Activated T-cell treated with anti-CD3 and anti-CD28 coated beads, Interleukin-2, amount 50 U/mL, for 72 hours (primary cell): ENCODE measurements at places on chromosomes 12 and 14. TPM values are rescaled to one million over a fixed set of nuclear protein-coding genes. Genes with fewer than 3 reads are reported as not detected.

DNA sequence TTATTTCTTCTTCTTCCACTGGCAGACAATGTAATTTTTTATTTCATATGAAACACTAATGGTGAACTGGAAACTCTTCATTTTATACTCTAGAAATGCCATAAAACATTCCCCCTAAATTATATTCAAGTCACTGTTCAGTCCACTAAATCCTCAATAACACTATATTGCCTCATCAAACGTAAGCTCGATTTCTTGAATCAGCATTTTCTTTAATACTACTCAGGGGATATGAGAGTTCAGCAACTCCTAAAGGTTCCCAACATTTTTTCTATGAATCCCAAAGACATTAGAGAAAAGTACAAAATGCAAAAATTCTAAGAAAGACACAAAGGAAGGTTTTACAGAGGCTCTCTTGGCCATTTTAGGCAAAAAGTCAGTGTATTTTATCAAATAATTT is 59.3 kb downstream of the PRICKLE1 start:
- no peak for DNase-seq
- no peaks in the 10 kb centered on the region for H3K36me3 ChIP-seq
- no peak overlapping the region for H3K27ac ChIP-seq
- no peak overlapping the region for H3K4me3 ChIP-seq
- peaks cover 12% of the 10 kb centered on the region for H3K27me3 ChIP-seq
- no peaks in the 10 kb centered on the region for H3K4me1 ChIP-seq

Gene PTPRB
- not detected for total RNA-seq

Gene SLC5A8
- not detected for total RNA-seq

- no peak overlapping the region for H3K4me3 ChIP-seq
- no peaks in the 10 kb centered on the region for H3K36me3 ChIP-seq
- no peak for DNase-seq
- H3K4me1 ChIP-seq, result no peaks in the 10 kb centered on the region
- H3K27me3 ChIP-seq, result no peaks in the 10 kb centered on the region
Observed at GRCh38 chr12:85782711-85783110, 53.5 kb downstream of the RASSF9 start.

- H3K4me3 ChIP-seq, result no peak overlapping the region
- peaks cover 21% of the 10 kb centered on the region for H3K4me1 ChIP-seq
- peaks cover 40% of the 10 kb centered on the region for H3K36me3 ChIP-seq
- DNase-seq, result no peak
Observed at GRCh38 chr12:71607494-71608330, 55.9 kb downstream of the ZFC3H1 start.

DNA sequence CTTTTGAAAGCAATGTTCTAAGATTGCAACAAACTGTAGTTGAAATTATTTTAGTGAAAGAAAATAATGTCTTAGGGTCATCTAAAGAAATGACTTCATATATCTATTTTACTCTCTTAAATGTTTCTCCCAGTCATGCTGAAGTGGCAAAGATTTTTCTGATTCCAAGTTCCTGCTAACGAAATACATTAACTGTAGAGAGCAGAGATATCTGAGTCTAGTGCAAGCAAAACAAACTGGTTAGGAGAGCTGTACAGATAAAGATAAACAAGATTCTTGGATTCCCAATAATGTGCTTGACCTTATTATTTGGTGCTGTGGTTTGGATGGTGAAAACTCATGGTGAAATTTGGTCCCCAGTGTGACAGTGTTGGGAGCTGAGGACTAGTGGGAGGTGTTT is 199.9 kb upstream of the PWP1 start:
- H3K27ac ChIP-seq, result no peak overlapping the region
- H3K36me3 ChIP-seq, result no peaks in the 10 kb centered on the region
- peaks cover 33% of the 10 kb centered on the region for H3K4me1 ChIP-seq
- no peak for DNase-seq
- no peak overlapping the region for H3K4me3 ChIP-seq

- H3K27ac ChIP-seq, result no peak overlapping the region
- no peak overlapping the region for H3K4me3 ChIP-seq
- H3K36me3 ChIP-seq, result no peaks in the 10 kb centered on the region
- peak; percentile 2 for DNase-seq
Observed at GRCh38 chr12:77049767-77050353, 15.5 kb downstream of the E2F7 start.

DNA sequence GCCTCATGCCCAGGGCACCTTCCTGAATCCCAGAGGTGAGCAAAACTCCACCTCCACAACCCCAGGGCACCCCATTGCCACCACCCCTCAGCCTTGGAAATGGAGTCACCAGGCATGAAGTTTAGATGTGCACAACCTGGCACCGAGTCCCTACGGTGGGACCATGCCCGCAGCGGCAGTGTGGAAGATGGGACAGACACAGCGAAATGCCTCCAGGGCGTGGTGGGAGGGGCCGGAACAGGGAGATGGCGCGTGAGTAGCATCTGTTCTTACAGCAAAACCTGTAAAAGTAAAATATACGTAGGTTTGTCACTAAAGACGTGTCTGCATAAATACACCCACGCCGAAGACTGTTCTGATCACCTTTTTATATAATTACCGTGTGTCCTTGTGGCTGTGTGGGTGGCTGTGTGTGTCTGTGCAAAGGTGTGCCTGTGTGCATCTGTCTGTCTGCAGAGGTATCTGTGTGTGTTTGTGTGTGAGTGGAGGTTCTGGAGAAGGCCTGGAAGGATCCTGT is 17.4 kb upstream of the DEGS2 start:
- no peaks in the 10 kb centered on the region for H3K4me1 ChIP-seq
- H3K4me3 ChIP-seq, result no peak overlapping the region
- H3K36me3 ChIP-seq, result no peaks in the 10 kb centered on the region
- no peak overlapping the region for H3K27ac ChIP-seq
- peaks cover 5% of the 10 kb centered on the region for H3K27me3 ChIP-seq

DNA sequence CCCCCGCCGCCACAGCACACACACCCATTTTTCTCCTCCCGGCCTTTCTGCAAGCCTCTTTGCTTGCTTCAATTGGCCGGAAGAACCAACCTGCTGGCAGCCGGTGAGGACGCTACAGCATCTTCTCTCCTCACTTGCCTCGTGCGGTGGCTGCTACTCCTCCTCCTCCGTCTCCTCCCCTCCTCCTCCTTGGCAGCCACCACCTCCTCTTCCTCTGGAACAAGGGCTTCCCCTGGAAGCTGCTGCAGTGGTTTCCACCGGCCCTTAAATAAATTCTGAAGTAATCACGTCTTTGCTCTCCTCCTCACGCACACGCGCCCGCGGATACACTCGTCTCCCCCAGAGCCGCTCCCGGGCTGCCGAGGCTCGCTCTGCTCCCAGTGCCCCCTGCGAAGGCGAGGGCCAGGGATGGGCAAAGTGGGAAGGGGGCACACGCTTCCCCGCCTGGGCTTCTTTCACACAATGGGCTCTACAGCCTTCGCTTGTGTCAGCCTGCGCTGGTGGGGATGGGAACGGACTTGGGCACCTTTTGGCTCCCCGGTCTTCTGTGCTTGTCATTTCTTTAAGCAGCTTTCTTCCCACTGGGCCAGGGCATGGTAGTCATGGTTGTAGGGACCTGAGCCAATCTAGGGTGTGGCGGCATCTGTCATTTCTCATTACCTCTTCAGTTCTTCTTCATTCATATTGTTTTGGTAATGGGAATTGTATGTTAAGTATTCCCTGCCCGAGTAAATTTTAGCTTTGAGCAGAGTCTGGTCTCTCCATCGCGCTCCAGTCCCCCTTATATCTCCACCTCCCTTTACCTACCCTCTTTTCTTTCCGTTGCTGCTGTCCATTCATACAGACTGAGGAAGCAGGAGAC is at the start of gene PPFIA2:
Gene PPFIA2, minus strand, starts transcription at position 161 of the 862 bp plus-strand sequence.
- no peaks in the 10 kb centered on the region for H3K36me3 ChIP-seq
- peak within 1 kb of the TSS; percentile 80 for H3K4me3 ChIP-seq
- DNase-seq, result peak; percentile 16
- peaks cover 15% of the 10 kb centered on the region for H3K4me1 ChIP-seq
- H3K27me3 ChIP-seq, result peaks cover 51% of the 10 kb centered on the region
